Muscle of leg (tissue), 16 donors: ENCODE measurements at places on chromosomes 12 and 14. TPM values are rescaled to one million over a fixed set of nuclear protein-coding genes. Genes with fewer than 3 reads are reported as not detected.

GRCh38 chr12:66751432-66752113, 72.7 kb upstream of the GRIP1 start:
- DNase-seq = no peak
- no peak overlapping the region for H3K4me3 ChIP-seq
- H3K27me3 ChIP-seq = no peaks in the 10 kb centered on the region
- no peaks in the 10 kb centered on the region for H3K36me3 ChIP-seq

DNA sequence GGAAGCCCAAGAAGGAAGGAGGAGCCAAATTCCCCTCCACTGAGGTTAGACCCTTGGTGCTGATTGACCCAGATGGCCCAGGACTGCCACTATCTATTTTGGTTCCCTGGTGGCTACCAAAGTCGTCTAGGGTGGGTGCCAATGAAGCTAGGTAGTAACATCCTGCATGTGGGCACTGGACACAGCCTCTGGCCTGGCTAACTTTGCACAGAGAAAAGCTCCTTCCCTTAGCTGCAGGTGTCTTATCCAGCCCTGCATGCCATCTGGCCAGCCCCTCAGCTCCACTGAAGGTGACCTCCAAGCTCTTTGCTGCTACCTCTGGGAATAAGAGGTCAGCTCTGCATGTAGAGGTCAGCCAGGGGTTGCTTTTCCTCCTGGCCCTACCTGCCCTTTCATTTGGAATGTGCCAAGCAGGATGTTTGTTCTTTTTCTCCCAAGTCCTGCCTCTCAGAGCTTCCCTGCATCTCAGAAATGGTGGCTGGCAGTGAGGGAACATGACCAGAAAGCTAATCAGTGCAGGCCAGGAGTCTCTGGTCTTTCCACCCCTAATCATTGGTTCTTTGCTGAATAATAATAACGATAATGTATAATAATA, 34.0 kb downstream of the JDP2 start:
- no peaks in the 10 kb centered on the region for H3K27me3 ChIP-seq
- peaks cover 54% of the 10 kb centered on the region for H3K36me3 ChIP-seq
- H3K4me1 ChIP-seq = peaks cover 17% of the 10 kb centered on the region
- H3K27ac ChIP-seq = no peak overlapping the region
- no peak overlapping the region for H3K4me3 ChIP-seq

- H3K4me3 ChIP-seq = no peak overlapping the region
- peaks cover 10% of the 10 kb centered on the region for H3K4me1 ChIP-seq
- H3K27me3 ChIP-seq = no peaks in the 10 kb centered on the region
- H3K27ac ChIP-seq = no peak overlapping the region
- no peak for DNase-seq
Measured at GRCh38 chr12:105014603-105015002, 28.5 kb downstream of the NOPCHAP1 start.

- DNase-seq = no peak
- no peaks in the 10 kb centered on the region for H3K36me3 ChIP-seq
- H3K4me1 ChIP-seq = no peaks in the 10 kb centered on the region
- H3K27me3 ChIP-seq = peaks cover 3% of the 10 kb centered on the region
Measured at GRCh38 chr12:130281153-130281799, 56.4 kb upstream of the PIWIL1 start.

DNA sequence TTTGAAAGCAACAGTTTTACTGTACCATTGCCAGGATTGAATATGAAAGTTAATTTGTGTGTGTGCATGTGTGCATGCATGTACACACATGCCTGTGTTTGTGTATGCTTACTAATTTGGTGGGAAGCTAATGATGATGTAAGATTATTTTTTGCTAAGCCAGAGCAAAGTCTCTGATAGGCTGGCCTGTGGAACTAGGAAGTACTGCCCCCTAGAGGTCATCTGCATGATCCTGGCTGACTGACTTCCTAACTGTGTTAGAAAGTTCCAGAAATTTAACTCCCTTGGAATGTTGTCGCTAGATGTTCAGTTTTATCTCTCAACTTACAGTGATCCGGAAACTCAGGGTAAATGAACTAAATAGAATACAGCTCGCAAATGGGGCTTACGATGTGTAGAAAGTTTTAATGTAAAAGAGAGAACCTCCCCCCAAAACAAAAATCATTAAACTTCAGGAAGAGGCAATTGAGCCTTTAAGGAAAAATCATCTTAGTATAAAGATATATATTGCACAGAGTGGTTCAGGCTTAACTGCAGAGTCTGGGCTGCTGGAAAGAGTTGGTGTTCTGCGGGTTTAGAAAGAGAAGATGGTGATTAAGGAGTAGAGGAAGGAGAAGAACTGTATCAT, 34.3 kb upstream of the SLC38A1 start:
- H3K4me1 ChIP-seq = peaks cover 22% of the 10 kb centered on the region
- peak; percentile 16 for DNase-seq
- H3K27ac ChIP-seq = no peak overlapping the region
- no peaks in the 10 kb centered on the region for H3K36me3 ChIP-seq
- no peaks in the 10 kb centered on the region for H3K27me3 ChIP-seq

- H3K27me3 ChIP-seq = no peaks in the 10 kb centered on the region
- H3K27ac ChIP-seq = peak overlapping the region; percentile 44
- no peaks in the 10 kb centered on the region for H3K36me3 ChIP-seq
- H3K4me3 ChIP-seq = no peak overlapping the region
- peaks cover 11% of the 10 kb centered on the region for H3K4me1 ChIP-seq
Measured at GRCh38 chr12:591167-592023, 71.8 kb downstream of the NINJ2 start.

- H3K4me1 ChIP-seq = peaks cover 47% of the 10 kb centered on the region
- H3K27ac ChIP-seq = peak overlapping the region; percentile 62
- DNase-seq = peak; percentile 44
- H3K36me3 ChIP-seq = peaks cover 2% of the 10 kb centered on the region
- no peaks in the 10 kb centered on the region for H3K27me3 ChIP-seq
Measured at GRCh38 chr12:3185260-3185870, 108.2 kb downstream of the TSPAN9 start.

DNA sequence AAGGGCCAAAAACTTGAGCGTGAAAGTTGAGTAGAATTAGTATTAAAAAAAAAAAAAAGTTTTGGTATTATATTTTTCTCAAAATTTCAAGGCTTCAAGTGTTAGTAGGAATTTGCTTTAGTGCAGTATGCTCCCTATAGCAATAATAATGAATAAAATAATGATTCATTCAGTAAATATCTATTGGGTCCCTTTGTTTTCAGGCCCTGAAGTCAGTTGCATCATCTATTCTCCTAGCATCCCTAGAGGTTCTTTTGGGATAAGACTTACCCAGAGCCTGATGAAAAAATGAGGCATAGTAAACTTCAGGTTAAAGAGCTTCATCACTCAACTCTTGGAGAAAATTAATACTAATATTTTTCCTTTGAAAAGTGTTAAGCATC, 1.1 kb downstream of the KMT5A start:
- peak overlapping the region; percentile 92 for H3K4me3 ChIP-seq
- DNase-seq = no peak
- H3K27ac ChIP-seq = no peak overlapping the region

DNA sequence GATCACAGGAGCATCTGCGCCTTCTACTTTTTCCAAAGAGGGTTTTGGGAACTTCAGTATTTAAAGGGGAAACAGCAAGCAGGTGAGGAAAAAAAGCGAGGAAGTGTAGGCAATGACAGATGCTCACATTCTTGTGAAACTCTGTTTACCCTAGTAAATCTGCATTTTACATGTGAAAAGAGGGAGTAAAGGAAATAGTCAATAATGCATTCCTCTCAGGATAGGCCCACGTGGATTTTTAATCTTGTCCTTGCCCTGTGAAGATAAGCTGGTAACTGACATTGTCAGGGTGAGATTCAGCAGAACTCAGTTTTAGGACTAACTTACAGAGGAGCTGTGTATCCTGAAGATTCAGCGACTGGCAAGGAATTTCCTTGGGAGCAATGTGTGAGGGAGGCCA, 1119.2 kb upstream of the TMEM132C start:
- no peaks in the 10 kb centered on the region for H3K27me3 ChIP-seq
- H3K4me1 ChIP-seq = peaks cover 18% of the 10 kb centered on the region
- DNase-seq = no peak
- no peak overlapping the region for H3K4me3 ChIP-seq
- H3K36me3 ChIP-seq = no peaks in the 10 kb centered on the region

- H3K36me3 ChIP-seq = no peaks in the 10 kb centered on the region
- DNase-seq = no peak
- no peaks in the 10 kb centered on the region for H3K27me3 ChIP-seq
Measured at GRCh38 chr12:58387199-58387598, 445.8 kb downstream of the ATP23 start.

The VWF gene
- 91.9 TPM for polyA plus RNA-seq
